ENCODE measurements at places on chromosomes 2 and 18.

DNA sequence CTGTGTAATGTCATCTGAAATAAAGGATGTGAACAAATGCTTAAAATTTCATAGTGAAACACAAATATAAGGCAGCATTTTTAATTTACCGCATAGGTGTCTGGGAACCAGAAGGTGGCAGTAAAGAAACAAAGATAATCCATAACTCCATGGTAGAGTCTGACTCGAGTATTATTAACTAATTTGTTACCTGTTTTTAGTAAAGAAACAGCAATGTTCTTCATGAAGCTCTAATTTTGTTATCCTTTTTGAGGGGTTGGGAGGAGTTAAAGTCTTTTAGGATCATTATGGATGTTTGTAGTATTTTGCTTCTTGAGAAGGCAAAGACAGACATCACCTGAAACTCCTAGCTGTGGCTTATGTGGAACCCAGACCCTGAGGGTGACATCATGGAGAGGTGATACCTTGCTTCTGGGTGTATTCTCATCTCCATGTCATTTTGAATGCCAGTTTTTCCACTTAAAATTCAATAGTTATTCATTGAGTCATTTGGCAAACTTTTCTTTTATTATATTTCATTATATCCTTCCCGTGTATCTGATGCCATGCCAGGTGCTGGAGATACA lies 286.2 kb upstream of the EPAS1 start:
- no peak for DNase-seq

GRCh38 chr2:64760128-64760527 lies 106.4 kb upstream of the SERTAD2 start:
- DNase-seq: no peak

GRCh38 chr2:213015387-213016165 lies 135.8 kb downstream of the IKZF2 start:
- no peak for DNase-seq

GRCh38 chr2:204159526-204159925 lies 223.0 kb downstream of the ICOS start:
- DNase-seq: no peak

GRCh38 chr18:40041951-40042350 lies 1913.1 kb upstream of the PIK3C3 start:
- no peak for DNase-seq

- no peak for DNase-seq
Measured at GRCh38 chr2:134875309-134875708, 36.9 kb downstream of the ACMSD start.

GRCh38 chr18:26806224-26806623 lies 59.3 kb downstream of the AQP4 start:
- no peak for DNase-seq

DNA sequence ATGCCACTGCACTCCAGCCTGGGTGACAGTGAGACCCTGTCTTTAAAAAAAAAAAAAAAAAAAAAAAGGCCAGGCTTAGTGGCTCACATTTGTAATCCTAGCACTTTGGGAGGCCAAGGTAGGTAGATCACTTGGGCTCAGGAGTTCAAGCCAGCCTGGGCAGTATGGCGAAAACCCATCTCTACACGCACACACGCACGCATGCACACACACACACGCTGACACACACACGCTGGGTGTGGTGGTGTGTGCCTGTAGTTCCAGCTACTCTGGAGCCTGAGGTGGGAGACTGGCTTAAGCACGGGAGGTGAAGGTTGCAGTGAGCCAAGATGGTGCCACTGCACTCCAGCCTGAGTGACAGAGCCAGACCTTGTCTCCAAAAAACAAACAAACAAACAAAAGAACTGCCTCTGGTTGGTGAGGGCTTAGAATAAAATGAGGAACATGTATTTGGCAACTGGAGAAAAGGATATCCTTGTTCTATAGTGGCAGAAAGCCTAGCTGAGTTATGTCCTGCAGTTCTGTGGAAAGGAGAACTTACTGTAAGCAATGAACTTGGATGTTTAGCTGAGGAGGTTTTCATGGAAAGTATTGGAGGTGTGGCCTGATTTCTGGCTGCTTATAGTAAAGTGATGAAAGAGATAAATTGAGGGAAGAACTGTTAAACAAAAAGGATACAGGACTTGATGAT lies 34.0 kb downstream of the HAT1 start:
- no peak for DNase-seq

GRCh38 chr2:225173909-225174308 lies 131.6 kb upstream of the DOCK10 start:
- no peak for DNase-seq

- DNase-seq: no peak
Measured at GRCh38 chr18:31243740-31244512, 74.0 kb upstream of the DSG1 start.

DNA sequence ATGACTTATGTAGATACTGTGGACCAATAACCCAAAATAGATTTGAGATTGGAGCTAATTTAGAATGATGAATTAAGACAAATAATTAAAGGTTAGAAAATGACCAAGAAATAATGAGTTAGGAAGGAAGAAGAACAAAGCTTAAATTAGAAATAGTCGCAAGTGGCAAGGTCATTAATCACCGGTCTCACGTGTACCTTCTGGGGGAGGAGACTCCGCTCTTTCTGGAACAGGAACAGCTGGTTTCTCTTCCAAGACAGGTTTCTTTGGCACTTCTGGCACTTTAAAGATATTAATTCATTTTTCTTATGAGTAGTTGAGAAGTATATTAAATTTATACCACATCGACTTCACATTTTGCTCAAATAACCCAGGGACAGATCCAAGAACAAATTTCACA lies 156.7 kb downstream of the TTN start:
- no peak for DNase-seq

- no peak for DNase-seq
Measured at GRCh38 chr2:184125867-184126266, 472.5 kb upstream of the ZNF804A start.

DNA sequence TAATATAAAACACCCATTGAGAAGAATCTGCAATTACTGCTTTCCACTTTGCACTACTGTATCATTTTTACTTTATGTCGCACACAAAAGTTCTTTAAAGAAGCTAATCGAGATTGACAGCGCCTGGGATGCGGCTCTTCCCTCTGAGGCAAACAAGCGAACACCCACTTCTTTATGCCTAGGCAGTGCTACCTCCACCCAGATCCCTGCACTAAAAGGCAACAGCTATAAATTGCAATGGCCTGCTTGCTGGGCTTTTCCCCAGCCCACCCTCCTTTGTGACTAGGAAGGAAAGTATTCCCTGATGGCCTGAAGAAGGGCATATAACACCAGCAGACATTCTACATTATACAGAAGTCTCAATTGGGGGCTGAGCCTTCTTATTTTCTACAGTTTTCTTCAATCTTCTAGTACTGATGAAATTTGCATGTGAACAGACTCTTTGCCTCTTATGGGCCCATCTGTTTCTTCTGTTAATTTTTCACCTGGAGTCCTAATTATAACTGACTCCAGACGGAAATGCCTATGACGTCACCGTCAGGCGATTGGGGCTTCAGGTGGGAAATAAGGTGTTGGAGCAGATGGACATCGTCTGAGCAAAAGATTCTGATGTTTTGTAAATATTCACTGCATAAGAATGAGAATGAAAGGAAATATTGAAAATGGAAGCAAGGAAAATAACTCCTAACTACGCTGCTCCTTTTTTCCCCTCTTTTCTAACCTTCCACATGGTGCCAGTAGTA lies 138.9 kb upstream of the DCC start:
- DNase-seq: no peak

DNA sequence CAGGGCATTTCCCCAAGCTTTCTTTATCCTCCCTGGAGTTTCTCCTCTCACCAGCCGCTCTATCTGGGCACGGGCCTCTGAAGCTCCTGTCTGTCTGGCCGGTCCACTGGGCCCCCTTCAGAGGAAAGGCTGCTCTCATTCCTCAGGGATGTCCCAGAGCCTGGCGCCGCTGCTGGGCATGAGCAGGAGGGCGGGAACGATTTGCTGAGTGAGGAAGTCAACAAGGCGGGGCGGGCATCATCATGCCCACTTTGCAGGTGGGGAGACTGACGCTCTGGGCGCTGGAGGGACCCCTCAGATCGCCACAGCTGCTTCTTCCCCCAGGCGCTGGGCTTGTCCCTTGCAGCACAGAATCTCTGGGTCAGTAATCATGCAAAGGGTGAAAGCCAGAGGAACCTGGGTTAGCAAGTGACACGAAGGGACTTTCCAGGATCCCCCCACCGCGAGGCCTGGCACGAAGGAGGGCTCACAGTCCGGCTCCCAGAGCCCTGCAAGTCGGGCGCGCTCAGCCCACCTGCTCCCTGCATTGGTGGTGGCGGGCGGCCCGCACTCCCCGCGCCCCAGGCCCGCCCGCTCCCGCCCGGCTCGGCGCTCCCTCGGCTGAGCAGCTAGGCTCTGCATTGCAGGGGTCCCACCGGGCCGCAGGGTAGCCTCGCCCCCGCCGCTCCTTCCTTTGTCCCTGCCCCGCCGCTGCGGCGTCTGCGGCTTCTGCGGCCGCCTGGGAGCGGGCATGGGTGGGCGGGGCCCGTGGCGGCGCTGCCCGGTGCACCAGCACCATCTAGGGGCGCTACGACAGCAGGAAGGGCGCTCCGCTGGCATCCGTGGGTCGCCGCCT lies 157.8 kb downstream of the CYRIA start:
- no peak for DNase-seq

- DNase-seq: peak; percentile 80
Measured at GRCh38 chr18:58605027-58606020, 23.6 kb downstream of the ALPK2 start.

- no peak for DNase-seq
Measured at GRCh38 chr2:113877711-113878598, 11.9 kb upstream of the ACTR3 start.

- no peak for DNase-seq
Measured at GRCh38 chr2:32895424-32895823, 51.3 kb upstream of the LTBP1 start.

- DNase-seq: no peak
Measured at GRCh38 chr2:75134860-75135259, 64.5 kb downstream of the TACR1 start.

DNA sequence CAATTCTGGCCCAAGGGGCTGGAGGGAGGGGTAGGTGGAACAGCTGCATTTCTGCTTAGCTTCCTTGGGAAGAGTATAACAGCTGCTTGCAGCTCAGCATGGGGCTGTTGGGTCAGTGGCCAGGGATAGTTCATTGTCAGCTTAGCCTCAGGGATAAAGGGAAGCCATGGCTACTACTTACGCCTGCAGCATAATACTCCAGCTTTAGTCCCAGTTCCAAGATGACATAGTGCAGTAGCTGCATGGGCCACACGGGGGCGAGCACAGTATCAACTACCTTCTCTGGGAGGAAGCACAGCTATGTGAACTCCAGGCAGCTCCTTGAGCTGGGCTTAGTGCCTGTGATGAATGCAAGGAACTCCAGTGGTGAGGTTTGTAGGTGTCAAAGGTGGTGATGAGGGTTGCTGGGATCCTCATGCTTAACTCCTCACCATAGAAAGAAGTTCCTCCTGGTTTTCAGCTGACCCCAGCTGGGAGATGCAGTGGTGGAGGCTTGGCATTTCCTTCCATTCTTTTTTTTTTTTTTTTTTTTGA lies 35.4 kb upstream of the RHOB start:
- DNase-seq: peak; percentile 56

DNA sequence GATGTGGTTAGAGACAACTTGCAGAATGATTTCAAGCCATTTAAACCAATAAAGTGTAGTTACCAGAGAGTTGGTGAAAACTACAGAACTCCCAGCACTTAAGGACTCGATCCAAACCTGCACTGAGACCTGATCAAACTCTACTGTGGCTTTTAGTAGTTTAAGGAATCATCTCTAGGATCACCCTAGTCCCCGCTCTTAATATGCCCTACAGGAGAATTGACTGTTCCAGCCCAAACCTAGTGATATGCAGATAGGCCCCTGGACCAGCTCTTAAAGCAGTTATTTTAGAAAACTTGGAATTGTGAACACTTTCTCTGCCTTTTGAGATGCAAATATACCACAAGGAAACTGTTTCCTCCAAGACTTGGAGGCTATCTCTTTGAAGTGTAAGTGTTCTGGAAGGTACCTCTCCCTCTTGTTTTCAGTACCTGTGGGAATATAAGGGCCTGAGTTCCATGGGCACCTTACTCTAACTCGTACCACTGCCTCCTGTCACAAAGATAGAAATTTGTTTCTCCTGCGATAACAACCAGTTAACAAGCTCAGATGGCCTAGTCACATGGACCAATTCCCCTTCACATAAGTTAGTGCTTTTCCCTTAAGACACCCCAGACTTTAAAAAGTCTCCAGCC lies 1367.2 kb upstream of the SLC39A10 start:
- no peak for DNase-seq

DNA sequence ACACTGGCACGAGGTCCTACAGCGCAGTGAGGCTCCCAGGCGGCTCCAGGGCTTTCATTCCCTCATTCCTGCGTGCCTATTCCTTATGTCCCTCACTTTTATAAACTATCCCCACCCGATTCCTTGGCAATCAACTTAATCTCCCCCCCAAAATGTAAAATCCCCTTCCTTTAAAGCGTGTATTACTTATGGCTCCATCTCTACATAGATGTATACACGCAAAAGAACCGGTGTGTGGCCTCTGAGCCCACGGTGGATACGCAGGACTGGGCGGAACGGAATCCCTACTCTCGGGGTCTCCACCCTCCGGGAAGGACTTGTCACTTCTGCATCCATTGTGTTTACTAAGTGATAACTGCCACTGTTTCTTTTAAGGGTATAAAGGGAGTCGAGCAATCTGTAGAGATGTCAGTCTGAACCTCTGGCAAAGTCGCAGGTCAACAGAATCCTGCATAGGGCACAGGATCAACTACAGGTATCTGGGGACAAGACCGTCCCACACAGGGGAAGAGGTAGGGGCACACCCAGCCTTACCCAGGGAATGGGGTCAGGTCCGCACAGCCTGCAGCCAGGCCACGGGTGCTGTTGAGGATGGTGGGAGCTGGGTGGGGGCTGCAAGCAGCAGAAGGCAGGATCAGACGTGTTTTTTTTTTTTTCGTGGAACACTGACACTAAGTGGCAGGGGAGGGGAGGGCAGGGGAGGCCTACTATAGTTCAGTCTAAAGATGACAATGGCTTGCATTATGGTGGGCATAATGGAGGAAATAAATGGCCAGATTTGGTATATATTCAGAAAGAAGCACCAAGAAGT lies 42.1 kb downstream of the HDLBP start:
- no peak for DNase-seq

- DNase-seq: no peak
Measured at GRCh38 chr2:105615305-105615704, 129.4 kb upstream of the NCK2 start.

- DNase-seq: no peak
Measured at GRCh38 chr2:208657468-208657867, 250.9 kb downstream of the PTH2R start.

Measured in non-pigmented ciliary epithelial cell (primary cell).